ENCODE measurements at places on chromosomes 2 and 18.

GRCh38 chr2:23687713-23688112 is 239.2 kb downstream of the ATAD2B start:
- DNase-seq = no peak

DNA sequence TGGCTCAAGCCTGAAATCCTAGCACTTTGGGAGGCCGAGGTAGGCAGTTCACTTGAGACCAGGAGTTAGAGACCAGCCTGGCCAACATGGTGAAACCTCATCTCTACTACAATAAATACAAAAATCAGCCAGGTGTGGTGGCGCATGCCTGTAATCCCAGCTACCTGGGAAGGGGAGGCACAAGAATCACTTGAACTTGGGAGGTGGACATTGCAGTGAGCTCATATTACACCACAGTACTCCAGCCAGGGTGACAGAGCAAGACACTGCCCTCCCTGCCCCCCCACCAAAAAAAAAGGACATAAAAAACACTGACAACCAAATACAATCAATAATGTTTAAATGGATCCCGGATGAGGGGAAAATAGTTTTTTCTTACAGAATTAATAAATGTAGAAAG is 7.8 kb downstream of the TIA1 start:
- DNase-seq = no peak

- DNase-seq = no peak
These were observed 66.5 kb downstream of the SMAD7 start for GRCh38 chr18:48884306-48884705.

- DNase-seq = no peak
These were observed 250.8 kb upstream of the ZEB2 start for GRCh38 chr2:144770616-144771230.

DNA sequence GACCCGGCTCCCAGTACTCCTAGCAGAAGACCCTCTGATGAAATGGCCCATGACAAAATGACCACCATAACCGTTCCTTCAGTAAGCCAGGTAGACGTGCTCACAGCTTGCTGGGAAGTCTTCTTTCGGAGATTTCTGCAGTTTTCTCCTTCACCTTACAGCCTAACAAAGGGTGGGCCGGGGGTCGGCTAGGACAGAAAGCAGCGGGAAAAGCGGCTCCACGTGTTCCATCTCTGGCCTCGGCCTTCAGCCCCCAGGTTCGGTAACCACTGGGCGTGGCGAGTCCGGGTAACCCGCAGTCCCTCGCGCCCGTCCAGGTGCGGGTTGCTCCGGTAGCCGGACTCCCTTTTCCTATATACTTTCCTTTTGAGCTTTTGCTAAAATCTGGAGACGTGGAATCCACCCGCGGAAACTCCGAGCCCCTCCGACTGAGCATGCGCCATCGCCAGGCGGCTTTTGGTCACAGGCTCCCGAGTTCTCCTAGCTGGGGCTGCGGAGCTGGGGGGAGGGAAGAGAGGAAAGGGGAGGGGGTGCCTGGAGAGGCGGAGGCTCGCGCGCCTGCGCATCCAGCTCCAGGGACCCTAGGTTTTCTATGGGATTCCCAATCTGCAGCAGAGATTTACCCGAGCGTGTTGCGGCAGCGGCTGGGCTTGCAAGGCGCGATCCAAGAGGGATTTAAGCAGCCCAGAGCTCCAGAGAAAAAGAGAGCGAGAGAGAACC is at the start of gene VSNL1:
TSS of gene VSNL1 (plus strand) at position 604 of the 720 bp plus-strand sequence. CDS start 51,379 bp downstream, outside the sequence.
- peak; percentile 56 for DNase-seq

GRCh38 chr2:70202236-70202806 is 11.5 kb upstream of the C2orf42 start:
- DNase-seq = no peak

GRCh38 chr18:21769206-21769605 is 28.6 kb downstream of the MIB1 start:
- no peak for DNase-seq

DNA sequence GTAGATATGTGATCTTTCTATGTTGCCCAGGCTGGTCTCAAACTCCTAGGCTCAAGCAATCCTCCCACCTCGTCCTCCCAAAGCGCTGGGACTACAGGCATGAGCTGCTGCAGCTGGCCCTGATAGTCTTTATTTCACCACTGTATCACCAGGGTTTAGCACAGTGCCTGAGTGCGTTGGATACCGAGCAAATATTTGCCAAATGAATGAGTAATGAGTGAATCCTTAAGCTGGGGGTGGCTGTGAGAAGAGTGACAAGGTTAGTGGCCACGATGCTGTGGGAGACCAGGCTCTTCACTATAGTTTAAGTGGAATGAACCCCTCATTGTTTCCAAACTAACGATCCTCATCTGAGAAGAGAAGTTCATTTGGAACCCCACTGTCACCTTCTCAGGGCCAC is 60.8 kb upstream of the FAM136A start:
- no peak for DNase-seq

DNA sequence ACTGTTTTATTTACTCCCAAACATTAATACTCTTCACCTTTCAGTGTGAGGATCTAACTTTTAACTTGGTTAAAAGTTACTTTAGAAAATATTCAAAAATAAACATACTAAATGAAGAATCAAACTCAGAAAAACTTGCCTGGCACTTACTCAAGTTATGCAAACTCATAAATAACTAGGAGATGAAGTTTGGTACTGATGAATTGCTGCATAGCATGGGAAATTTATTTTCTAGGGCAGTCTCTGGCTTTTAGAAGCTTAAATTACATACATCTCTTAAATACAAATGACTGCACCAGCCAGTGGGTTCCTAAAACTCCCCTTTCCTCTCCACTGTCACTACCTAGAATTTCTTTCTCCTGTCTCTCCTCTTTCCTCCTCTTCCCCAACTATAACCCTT is 46.7 kb upstream of the CREB1 start:
- DNase-seq = no peak

GRCh38 chr2:158716921-158717320 is 78.2 kb upstream of the DAPL1 start:
- no peak for DNase-seq

GRCh38 chr2:149657401-149658040 is 69.9 kb upstream of the MMADHC start:
- peak; percentile 51 for DNase-seq

DNA sequence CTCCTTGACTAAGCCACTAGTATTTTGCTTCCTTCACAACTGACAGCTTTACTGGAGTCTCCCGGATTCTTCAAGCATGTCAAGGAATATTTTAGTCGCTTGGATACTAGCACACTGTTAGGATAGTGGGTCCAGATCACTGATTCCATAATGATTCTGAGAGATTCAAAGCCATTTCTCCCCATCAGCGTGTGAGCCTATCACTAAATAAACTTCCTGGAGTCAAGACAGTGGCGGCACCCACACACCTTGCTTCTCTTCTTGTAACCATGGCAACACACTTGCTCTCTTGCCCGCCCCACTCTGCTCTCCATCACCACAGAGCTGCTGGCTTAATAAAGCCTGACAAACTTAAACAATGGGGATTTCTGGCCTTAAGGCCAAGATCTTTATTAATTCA is 245.1 kb downstream of the LRRTM1 start:
- DNase-seq = no peak

GRCh38 chr2:67581751-67582150 is 184.6 kb downstream of the ETAA1 start:
- peak; percentile 4 for DNase-seq

GRCh38 chr2:46632349-46632748 is 153.0 kb downstream of the TMEM247 start:
- DNase-seq = peak; percentile 68

DNA sequence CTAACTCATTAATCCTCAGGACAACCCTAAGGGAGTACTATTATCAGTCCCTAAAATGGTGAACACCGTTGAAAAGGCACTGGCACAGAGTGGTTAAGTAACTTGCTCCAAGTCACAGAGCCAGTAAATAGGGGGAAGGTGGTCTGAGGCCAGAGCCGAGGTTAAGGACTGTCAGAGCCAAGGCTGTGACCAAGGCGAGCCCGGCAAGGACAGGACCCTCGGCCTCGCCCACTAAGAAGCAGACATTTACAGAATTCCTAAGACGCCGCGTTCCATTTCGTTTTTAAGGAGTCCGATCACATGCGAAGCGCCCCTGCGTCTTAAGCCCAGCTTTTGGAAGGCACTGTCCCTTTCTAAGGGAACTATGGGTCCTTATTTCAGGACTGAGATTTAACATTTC is 1.1 kb downstream of the PDIA6 start:
- no peak for DNase-seq

DNA sequence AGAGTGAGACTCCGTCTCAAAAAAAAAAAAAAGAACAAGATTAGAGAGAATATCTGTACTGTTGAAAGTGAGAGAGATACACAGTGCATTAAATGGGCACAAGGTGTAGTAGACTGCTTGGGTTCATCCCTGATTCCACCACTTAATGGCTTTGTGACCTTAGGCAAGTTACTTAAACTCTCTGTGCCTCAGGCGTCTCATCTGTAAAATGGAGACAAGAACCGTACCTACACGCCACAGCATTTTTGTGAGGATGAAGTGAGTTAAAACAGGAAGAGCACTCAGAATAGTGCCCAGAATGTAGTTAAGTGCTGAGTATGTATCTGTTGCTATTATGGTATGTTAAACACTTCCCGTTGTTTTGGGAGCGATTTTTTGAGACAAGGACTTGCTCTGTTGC is 64.3 kb downstream of the MTHFD2 start:
- DNase-seq = no peak

- DNase-seq = no peak
These were observed 258.3 kb downstream of the CYRIA start for GRCh38 chr2:16407358-16407757.

DNA sequence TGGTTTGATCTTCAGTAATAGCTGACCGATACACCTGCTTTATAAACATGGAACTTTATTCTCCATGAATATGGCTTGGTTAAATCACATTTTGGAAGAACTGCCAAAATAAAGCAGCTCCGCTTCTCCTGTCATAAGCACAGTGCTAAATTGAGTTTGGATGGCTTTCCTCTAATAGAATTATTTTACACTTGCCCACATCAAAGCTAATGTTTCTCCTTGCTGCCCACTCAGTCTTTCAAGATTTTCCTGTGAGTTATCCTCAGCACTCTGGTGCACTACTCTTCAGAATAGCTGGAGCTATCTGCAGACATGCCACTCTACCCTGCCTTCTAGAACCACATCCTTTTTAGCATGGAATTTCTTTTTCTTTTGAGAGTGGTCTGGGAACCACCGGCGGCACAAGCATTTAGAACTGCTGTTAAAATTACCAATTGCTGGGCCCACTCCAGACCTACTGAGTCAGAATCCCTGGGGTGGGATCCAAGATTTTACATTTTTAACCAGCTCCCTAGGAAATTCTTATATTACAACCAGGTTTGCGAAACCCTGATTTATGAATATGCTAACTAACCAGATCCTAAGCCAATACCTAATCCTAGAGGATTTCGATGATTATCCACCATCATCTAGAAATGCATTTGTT is 283.3 kb downstream of the AFF3 start:
- DNase-seq = no peak

- no peak for DNase-seq
These were observed 234.1 kb downstream of the INSIG2 start for GRCh38 chr2:118322406-118322805.

DNA sequence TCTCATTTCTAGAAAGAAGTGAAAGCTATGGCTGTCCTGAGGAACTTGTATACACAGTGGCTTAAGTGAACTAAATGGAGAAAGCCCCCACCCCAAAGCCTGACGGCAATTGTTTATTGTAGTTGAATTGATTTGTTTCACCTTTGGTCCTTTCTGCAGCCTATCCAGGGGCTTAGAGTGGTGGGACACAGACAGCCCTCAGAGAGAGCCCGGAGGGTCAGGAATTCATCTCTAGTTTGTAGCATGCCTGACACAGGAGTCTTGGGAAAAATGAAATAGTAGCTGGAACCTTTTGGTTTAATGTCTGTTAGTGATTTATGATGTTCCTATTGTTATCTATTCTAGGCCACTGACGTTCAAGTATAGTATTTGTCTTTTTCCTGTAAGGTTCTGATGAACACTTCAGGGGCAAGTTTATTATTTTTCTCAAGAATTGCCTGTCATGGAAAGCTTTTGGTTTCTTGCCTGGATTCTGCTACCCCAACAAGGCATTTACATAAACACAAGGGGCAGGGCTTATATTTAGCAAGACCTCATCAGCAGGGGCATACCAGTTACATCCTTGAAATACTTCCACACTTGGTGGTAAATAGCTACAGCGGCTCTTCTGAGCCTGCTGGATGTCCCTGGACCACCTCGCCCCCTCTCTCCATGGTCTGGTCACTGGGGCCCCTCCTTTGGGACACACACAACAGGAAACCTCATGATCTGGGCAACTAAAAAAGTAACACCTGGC is 44.4 kb downstream of the KCNE4 start:
- no peak for DNase-seq

DNA sequence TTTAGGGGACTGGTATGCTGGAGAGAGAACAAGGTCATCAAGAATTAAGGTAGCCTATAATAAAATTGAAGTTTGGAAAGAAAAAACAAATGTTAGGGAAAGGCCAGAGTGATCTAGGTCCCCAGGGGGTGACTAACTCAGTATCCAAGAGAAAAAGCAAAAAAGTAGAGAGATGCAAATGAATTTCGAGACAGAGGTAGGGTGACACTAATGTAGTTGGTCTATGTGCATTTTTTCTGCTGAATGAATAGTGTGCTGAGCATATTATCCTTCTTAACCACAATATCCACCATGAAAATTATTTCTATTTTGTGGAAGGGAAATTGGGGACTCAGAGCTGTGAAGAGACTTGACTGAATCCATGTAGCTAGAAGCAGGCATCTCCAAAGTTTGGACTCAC is 9.8 kb downstream of the IL36A start:
- no peak for DNase-seq

GRCh38 chr2:160484859-160485520 is 8.6 kb downstream of the RBMS1 start:
- DNase-seq = no peak

DNA sequence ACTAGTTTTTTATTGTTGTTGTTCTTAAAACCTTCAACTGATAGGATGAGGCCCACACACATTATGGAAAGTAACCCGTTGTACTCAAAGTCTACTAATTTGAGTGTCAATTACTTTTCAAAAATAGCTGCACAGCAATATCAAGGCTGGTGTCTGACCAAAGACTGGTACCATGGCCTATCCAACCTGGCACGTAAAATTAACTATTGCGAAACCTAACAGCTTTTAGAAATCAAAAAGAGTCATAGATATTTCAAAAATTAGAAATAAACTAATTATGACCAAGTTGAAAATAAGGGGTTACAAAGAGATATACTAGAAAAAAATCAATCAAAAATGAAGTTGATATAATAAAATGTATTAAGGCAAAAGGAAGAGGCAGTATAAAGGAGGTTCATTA is 501.5 kb upstream of the SLC8A1 start:
- DNase-seq = no peak

- no peak for DNase-seq
These were observed 539.6 kb downstream of the PID1 start for GRCh38 chr2:228731517-228731916.

DNA sequence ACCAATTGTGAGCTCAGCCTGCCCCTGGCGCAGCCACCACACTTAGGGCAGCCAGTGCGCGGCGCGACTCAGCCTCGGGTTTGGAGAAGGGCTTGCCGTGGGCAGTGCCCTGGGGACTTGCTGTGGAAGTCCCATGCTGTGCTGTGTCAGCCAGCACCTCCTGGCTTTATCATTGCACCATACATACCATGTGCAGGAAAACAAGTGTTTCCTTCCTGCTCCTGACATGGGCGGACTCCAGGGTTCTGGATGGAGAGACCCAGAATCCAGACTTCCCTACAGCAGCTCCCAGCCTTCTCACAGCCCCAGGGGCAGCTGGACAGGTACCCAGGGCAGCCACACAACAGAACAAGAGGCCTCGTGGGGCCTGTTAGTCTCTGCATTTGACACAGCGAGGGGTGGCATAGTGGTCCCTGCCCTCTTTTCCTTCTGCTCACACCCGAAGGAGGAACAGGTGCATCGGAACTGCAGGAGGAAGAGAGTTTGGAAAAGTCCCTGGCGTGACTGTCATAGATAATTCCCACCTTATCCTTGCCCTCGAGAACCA is 54.2 kb downstream of the SDC1 start:
- DNase-seq = no peak

GRCh38 chr2:240640939-240641338 is 15.7 kb downstream of the GPR35 start:
- DNase-seq = no peak

Data from NCI-H2171 treated with DMSO at 0.1 percent for 48 hours (cell line).